ENCODE measurements at places on chromosomes 12 and 14. TPM values are rescaled to one million over a fixed set of nuclear protein-coding genes. Genes with fewer than 3 reads are reported as not detected.

TMEM30B gene
- 85.3 TPM for total RNA-seq

AMN gene
- total RNA-seq = not detected

GPR84 gene
- total RNA-seq = not detected

MIP gene
- total RNA-seq = not detected

RPL10L gene
- total RNA-seq = not detected

PLCZ1 gene
- total RNA-seq = not detected

ARPC3 gene
- 202 TPM for total RNA-seq

CMA1 gene
- total RNA-seq = not detected

OR6C70 gene
- not detected for total RNA-seq

SIX6 gene
- not detected for total RNA-seq

GYS2 gene
- total RNA-seq = not detected

GPR137C gene
- total RNA-seq = 0.63 TPM

PRKAG1 gene
- 62.1 TPM for total RNA-seq

TAS2R7 gene
- not detected for total RNA-seq

SLCO1B3 gene
- 14.2 TPM for total RNA-seq

C1QL4 gene
- 5.3 TPM for total RNA-seq

KRT78 gene
- 0.15 TPM for total RNA-seq

CCDC175 gene
- total RNA-seq = not detected

ACVRL1 gene
- total RNA-seq = 0.40 TPM

RNU7-1 gene
- total RNA-seq = not detected

DIO3 gene
- total RNA-seq = 4.9 TPM

CACNA2D4 gene
- not detected for total RNA-seq

AVPR1A gene
- not detected for total RNA-seq

SSPN gene
- total RNA-seq = 11.9 TPM

TPPP2 gene
- not detected for total RNA-seq

PLEK2 gene
- 57.2 TPM for total RNA-seq

PIWIL1 gene
- not detected for total RNA-seq

TPH2 gene
- total RNA-seq = not detected

TMX1 gene
- 56.6 TPM for total RNA-seq

PRH2 gene
- total RNA-seq = not detected

Data from PC-3 (cell line).